Ureter (tissue), 1 donor: ENCODE measurements at places on chromosomes 7 and 10. TPM values are rescaled to one million over a fixed set of nuclear protein-coding genes. Genes with fewer than 3 reads are reported as not detected.

Gene SMARCD3
- 67.4 TPM for total RNA-seq

Gene LRRC61
- 14.1 TPM for total RNA-seq

Gene AKR1D1
- not detected for total RNA-seq

Gene GPER1
- 3.4 TPM for total RNA-seq

Gene CLEC2L
- total RNA-seq, result not detected

Gene ANKRD2
- 1.1 TPM for total RNA-seq

Gene TAS2R4
- total RNA-seq, result 4.7 TPM

Gene DRGX
- total RNA-seq, result not detected
